ENCODE measurements at places on chromosomes 2 and 18.
A peak's percentile ranks its signal among the peaks of the same experiment; 100 is the strongest.

DNA sequence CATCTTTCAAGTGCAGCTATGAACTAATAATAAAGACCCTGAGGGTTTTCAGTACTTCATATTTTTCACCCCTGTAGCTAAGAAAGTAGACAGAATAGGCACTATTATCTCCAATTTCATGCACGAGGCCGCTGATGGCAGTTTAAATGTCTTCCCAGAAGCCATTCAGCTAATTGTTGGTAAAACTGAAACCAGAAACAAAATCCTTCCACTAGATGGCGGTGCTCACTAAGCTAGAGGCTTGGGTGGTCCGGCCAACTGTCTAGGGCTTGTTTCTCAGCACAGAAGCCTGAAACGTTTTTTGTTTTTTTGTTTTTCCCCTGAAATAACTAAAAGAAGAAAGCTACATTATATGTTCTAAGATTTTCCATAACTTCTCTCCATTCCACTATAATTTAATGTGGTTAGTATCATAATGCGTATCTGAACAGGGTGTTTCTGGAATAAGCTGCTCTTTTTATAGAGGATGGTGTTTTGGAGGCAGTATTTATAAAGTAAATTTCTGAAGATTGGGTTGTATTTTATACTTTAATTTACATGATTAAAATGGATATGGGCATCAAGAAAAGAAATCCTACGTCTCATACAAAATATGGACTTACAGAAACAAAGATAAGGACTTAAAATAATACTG is 159.4 kb downstream of the PIK3C3 start:
- peak; percentile 65 for DNase-seq

GRCh38 chr18:10060841-10061240 is 147.0 kb downstream of the VAPA start:
- DNase-seq, result no peak

GRCh38 chr2:71071681-71072398 is 3.4 kb downstream of the NAGK start:
- peak; percentile 37 for DNase-seq

- no peak for DNase-seq
Measured at GRCh38 chr2:10168221-10168620, 45.7 kb downstream of the RRM2 start.

GRCh38 chr2:152715854-152716428 is 1.3 kb downstream of the PRPF40A start:
- DNase-seq, result peak; percentile 53

DNA sequence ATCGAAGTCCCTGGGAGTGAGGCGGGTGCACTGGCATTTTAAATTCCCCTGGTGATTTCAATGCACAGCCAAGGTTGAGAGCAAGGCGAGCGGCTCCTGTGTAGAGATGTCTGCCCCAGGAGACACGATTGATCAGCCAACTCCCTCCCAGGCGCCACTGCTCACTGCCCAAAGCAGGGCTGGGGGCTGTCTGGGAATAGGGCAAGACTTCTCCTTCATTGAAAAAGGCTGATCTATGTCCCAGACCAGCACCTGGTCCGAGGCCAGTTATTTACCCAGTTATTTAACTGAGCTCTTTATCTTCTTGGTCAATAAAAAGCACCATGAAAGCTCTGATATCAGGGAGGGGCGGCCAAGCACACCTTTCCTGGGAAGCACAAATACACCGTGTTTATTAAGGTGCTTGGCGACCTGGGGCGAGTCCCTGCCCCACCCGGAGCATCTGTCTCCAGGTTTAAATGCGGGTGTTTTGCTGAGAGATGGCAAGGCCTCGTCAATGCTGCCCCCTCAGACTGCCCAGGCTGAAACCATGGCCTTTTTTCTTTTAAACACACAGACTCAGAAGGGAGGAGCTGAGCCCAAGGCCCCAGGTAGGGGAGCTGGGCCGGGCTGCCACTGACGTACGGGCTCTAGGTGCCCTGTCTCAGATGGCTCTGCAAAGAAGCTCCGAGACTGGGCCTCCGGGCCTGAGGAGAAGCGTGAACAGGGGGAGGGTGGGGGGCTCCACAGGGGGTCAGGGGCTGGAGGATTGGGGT is 73.9 kb upstream of the HPCAL1 start:
- DNase-seq, result no peak

DNA sequence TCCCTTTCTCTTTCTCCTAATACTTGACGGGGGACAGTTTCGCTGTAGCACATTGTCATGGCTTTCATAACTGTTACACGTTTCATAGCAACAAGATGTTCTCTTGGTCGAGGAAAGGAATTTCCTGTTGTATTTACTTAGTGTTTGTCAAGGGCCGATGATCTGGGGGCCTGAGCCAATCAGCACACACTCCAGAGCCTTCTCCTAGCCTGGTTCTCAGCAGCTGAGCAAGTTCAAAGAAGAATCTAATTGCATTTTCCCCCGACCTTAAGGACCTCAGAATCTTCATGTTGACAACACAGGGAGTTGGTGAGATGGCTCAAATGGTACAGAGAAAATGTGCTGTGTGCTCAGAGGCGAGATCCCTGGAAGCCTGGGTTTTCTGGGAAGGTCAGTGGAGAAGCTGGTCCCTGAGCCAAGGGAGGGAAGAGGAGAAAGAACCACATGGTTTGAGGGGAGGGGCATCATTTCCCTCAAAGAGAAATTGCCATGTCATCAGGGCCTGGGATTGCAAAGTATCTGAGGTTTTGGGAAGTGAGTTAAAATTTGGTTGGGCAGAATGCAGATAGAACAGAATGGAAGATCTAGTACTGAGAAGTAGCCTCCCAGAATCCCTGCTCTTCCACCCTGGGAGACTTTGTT is 76.9 kb upstream of the AGAP1 start:
- DNase-seq, result peak; percentile 25

DNA sequence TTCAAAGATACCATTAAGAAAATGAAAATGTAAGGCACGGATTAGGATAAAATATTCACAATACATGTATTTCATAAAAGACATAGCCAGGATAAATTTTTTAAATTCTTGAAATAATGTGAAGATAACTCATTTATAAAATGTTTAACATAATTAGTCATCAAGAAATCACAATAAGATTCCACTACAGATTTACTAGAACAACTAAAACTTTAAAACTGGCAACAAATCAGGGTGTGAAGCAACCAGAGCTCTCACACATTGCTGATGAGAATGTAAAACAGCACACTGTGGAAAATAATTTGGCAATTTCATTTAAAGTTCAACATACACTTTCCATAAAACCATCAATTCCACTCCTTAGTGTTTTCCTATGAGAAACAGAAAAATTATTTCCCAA is 89.6 kb upstream of the UBE2E3 start:
- DNase-seq, result no peak
